ENCODE measurements at places on chromosomes 11 and 22.

GRCh38 chr11:89667001-89667400 is 43.1 kb upstream of the TRIM77 start:
- DNase-seq: no peak

- DNase-seq: no peak
These were observed 279.6 kb upstream of the PITPNB start for GRCh38 chr22:28198692-28199091.

DNA sequence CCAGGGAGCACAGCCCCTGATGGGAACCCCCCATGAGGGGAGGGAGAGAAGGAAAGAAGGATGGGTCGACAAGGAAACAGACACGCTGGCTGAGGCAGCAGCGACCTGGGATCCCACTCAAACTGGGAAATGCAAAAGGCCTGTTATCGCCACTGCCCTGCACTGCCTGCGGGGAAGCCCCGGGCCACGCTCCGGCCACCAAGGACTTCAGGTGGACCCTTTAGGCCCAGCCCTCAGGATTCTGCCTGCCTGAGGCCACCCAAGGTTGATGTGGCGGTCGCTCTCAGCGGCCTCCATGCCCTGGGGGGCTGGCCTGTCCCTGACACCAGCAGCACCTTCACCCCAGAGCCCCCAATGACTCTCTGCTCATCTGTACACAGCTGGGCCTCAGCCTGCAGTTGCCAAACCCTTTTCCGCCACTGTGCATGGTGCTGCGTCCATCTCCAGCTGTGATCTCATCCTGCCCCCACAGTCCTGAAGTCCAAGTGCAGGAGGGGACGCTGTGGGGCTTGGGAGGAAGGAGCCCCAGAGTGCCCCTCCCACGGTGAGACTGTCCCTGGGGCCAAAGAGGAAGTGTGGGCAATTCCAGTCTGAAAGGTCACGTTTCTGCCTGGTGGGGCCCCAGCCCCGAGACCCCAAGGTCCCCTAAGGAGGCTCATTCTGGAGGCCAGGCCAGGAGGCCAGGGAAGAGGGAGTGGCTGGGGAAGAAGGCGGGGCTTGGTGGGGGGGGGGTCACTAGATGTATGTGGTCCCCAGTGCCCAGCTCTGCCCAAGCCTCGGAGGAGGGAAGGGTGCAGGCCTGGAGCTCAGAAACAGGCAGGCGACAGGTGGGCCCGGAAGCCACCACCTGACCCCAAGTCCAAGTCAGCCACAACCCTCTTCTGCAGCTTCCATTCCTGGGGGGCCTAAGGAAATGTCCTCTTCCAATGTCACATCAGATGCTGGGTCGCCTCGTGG is 31.6 kb downstream of the OSBPL5 start:
- DNase-seq: no peak

- DNase-seq: no peak
These were observed 1.3 kb downstream of the TUG1 start for GRCh38 chr22:30970356-30970746.

DNA sequence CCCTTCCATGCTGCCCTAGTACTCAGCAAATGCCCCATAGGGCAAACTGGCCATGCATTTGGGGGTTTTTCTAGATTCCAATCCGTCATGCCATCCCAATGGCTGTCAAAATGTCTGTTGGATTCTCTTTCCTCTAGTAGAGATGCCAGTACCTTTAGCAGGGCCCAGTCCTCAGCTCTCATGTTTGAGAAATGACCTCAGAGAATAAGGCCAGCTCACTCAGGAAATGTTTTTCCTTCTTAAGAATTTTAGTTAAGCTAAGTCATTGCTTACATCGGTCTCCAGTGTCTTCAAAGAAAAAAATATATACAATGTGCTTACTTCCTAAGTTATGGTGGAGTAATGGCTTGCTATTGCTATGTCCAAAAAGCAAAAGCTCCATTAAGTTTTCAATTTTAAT is 14.1 kb upstream of the ALKBH3 start:
- no peak for DNase-seq
